ENCODE measurements at places on chromosomes 16 and 17. TPM values are rescaled to one million over a fixed set of nuclear protein-coding genes. Genes with fewer than 3 reads are reported as not detected.

Gene LGALS9C
- total RNA-seq = not detected

Gene MPV17L
- total RNA-seq = 5.9 TPM

Gene MEOX1
- total RNA-seq = 12.5 TPM

Gene MPP2
- total RNA-seq = 5.2 TPM

Gene APOBR
- total RNA-seq = 1.5 TPM

Gene KRTAP4-1
- total RNA-seq = not detected

Gene MPO
- total RNA-seq = not detected

Gene QRICH2
- 8.4 TPM for total RNA-seq

Gene SBK1
- total RNA-seq = not detected

Gene IKZF3
- 1.4 TPM for total RNA-seq

Gene TPSD1
- total RNA-seq = not detected

Gene BBS2
- 121 TPM for total RNA-seq

Gene KRTAP9-4
- total RNA-seq = not detected

Gene SPN
- total RNA-seq = 1.5 TPM

Gene GGT6
- not detected for total RNA-seq

Gene GAST
- total RNA-seq = not detected

Gene PRSS27
- 2.5 TPM for total RNA-seq

Gene MYCBPAP
- 5.9 TPM for total RNA-seq

Gene HOXB8
- total RNA-seq = not detected

- DNase-seq = no peak
These were observed 6.9 kb downstream of the MT1X start for GRCh38 chr16:56689171-56689570.

DNA sequence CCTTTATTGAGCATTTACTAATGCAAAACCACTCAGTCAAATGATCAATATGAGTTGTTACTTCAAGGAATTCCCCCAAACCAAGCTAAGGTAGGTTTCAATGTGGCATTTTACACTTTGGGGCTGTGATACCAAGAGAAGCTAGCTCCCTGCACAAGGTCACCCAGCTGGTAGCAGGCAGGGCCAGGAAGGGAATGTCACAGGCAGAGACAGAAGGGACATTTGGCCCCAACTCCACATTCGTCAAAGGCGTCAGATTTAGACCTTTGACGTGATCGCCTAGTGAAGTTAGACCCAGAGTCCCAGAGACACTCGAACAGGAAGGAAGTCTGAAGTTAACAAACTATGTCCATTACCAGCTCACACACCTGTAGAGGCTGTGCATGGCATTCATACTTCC lies 5.5 kb upstream of the SMG1 start:
- DNase-seq = no peak

GRCh38 chr16:56923481-56924091 lies 8.4 kb upstream of the HERPUD1 start:
- no peak for DNase-seq

DNA sequence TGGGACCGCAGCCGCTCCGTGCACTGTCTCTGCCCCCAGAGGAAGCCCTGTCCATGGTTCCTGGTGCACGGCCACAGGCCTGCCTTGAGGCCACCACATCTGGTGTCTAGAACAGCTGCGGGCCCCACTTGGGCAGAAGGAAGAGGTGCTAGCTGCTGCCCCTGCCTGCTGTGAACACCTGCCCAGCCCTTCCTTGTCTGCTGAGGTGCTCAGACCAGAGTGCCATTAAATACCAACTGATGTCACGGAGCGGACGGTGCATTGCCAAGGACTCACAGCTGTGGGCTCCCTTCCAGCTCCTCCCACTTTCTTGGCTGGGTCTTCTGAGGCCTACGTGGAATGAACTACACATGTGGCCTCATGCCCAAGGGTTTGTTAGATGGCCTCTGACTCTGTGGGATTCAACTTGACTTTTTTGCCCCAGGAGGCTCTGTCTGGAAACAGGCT lies 146.1 kb downstream of the RAB11FIP4 start:
- no peak for DNase-seq

DNA sequence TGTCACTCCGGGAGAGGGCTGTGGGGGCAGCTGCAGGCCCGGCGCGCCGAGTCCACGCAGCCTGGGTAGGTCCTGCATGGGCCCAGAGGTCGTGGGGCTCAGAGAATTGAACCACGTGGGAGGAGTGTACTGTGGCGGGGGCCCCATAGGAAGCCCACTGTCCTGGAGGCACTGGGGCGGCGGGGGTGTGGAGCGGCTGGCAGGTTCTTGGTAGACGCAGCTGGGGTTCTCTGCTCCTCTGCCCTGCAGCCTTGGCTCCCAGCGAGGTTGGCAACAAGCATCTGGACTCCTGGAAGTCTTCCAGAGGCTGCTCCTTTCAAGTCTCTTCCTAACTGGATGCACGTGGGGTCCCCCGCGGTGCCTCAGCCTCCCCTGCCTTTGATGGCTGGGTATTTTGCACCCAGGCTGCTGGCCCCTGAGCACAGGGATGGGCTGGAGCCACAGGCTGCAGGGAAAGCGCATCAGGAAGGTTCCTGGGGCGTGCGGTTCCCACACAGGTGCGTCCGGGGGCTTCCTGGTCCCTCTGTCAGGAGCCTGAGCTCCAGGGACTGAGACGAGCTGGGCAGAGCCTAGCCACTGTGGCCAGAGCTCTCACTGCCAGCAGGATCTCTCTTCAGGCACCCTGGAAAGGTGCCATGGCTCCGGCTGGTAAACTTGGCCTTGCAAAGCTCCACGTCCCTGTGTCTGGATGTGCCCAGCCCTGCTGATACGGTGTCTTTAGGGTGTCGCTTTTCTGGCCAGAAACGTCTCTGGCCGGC lies 9.3 kb downstream of the KCTD5 start:
- no peak for DNase-seq

DNA sequence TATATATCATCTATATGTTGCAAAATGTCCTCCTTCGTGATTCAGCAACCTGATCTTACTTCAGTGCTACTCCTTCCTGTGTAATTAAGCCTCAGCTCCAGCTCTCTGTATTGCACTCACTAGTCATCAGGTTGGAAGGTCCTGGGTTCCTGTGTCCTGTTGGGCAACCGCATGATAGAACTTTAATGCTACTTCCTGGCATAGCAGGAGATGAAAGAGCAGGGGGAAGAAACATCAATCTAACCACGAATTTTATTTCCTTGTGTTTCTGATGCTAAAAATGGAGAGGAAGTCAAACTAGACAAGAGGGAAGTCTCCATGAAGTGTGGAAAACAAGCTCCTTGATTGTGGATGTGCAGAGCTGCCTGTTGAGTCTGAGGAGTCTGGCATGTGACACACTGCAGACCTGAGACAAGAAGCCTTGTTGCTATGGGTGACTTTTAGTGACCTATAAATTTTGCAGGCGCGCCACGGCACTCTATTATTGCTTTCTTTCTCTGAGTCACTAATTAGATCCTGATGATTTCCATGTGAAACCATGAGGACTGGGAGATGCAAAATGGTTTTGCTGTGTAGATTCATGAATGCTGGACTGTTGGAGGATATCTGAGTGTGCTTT lies 25.6 kb downstream of the IGSF6 start:
- peak; percentile 28 for DNase-seq

DNA sequence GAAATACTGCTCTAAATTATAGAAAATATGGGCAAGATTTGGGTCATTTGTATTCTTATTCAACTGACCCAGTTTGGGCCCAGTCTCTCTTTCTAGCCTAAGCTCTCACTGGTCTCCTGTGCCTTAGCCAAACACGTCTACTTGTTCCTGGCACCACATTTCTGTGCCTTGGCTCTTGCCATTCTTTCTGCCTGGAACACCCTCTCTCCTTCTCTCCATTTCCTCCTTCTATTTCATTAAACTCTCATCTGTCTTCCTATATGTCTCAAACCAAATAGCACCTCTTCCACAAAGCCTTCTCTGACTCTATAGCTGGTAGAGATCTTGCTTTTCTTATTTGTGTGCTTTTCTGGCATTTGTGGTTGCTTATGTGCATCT lies 37.7 kb upstream of the NUFIP2 start:
- DNase-seq = no peak

GRCh38 chr17:52235516-52235915 lies 77.0 kb upstream of the CA10 start:
- DNase-seq = no peak

- DNase-seq = no peak
These were observed 2.3 kb upstream of the CCDC182 start for GRCh38 chr17:57747221-57748017.

GRCh38 chr17:40170325-40170724 lies 6.9 kb upstream of the RAPGEFL1 start:
- DNase-seq = no peak

- no peak for DNase-seq
These were observed 171.9 kb downstream of the IRX5 start for GRCh38 chr16:55102531-55102930.

- DNase-seq = no peak
These were observed 68.6 kb downstream of the CCT6B start for GRCh38 chr17:34892461-34893249.

- no peak for DNase-seq
These were observed 230.1 kb downstream of the SLC39A11 start for GRCh38 chr17:72862276-72862999.

DNA sequence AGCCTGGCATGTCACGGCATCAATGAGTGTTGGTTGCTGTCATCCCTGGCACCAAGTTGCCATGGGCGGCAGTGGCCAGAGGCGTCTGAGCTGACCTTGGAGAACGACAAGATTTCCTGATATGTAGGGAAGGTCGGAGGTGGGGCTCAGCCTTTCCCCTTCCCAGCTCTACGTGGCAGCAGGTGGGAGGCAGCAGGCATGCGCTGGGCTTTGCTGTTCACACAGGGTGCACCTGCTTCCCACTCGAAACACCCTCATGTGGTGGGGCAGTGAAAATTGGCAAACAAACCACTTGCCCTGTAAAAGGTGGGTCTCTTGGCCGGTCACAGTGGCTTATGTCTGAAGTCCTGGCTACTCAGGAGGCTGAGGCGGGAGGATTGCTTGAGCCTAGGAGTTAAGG lies 12.3 kb upstream of the TFAP4 start:
- no peak for DNase-seq

- DNase-seq = no peak
These were observed 17.7 kb downstream of the KSR1 start for GRCh38 chr17:27473748-27474609.

DNA sequence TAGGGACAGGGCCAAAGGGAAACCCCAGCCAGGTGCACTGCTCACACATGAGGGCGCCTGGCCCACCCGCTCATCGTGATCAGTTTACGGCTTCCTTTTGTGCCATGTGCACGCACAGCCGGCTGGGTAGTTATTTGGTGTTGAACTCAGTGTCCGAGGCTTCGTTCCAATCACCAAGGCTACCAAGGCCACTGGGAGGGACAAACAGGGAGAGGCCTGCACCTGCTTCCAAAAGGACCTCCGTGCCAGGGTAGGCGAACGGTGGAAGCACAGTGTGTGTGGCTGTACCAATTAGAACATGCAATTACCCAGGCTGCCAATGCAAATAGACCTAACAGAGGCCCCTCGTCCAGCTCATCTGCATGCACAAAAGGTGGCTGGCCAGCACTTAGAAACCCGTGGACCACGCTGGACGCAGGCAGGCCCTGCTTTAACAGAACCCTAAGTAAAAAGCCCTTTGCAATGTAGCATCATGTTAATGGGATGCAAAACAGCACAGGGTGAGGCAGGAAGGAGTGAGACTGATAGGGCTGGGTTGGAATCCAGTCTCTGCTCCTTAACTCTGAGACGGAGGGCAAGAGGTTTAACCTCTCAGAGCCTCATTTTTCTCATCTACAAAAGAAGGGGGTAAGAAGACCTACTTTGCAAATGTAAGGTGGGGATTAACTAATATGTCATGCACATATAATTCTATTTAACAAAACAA lies 204.0 kb downstream of the XYLT1 start:
- DNase-seq = no peak

GRCh38 chr17:80905586-80906230 lies 85.9 kb upstream of the CHMP6 start:
- no peak for DNase-seq

GRCh38 chr17:13920413-13920812 lies 148.9 kb upstream of the COX10 start:
- DNase-seq = no peak

DNA sequence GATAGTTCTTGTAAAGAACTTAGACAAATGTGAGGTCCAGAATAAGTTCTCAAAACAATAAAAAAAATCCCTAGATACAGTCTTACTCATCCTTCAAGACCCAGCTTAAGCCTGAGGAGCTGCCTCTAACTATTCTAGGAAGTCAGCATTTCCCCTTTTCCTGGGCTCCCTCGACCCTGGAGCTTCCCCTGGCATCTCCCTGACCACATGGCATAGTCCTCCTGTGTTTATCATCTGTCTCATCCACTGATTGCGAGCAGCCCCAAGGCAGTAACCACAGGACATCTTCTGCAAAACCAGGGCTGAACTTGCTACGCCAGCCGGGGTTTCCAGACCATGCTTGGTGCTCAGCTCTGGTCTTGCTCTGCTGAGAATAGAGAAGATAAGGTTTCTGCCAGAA lies 36.7 kb upstream of the NLRP1 start:
- no peak for DNase-seq

GRCh38 chr16:53922807-53923571 lies 219.0 kb downstream of the FTO start:
- DNase-seq = no peak

- no peak for DNase-seq
These were observed 45.3 kb upstream of the SEC14L1 start for GRCh38 chr17:77095461-77095860.

GRCh38 chr17:40486522-40487370 lies 14.7 kb downstream of the TNS4 start:
- no peak for DNase-seq

DNA sequence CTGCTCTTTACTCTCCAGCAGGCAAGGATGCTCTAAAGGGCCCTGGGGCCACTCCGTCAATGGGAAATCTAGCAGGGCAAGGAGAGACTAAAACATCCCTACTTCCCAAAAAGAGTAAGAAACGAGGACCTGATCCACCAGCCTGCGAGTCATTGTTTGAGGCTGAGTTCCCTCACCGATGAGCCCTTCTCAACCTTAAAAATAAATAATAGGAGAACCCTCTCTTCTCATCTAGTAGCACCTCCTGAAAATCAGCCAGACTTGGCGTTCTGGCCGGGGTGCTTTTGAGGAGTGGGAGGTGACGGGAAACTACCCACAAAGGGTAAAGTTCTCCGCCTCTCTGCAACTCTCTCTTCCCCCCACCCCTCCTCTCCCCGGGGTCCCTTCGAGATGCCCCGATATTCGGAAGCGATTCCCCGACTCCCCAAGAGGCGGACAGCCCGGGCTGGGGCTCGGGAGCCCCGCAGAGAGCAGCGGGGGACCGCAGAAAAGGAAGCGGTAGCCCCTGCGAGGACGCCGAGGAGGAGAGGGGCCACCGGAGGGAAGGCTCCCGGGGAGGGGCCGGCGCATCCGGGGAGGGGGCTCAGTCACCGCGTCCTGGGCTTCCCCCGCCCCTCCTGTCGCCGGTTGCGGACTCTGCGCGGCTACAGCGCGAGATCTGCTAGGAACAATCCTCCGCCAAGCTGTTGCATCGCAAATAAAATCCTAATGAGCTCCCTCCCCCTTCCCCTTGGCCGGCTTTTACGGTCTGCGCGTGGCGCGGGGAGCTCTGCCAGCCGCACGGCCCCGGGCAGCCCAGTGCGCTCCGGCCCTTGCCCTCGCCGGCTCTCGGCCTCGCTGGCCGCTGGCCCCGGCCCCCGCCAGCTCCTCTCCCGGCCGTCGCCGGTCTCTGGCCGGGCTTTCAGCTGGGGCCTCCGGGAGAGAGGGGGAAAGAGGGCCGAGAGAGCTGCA lies 1.3 kb downstream of the HOXB9 start:
- no peak for DNase-seq
